ENCODE measurements at places on chromosomes 12 and 14. TPM values are rescaled to one million over a fixed set of nuclear protein-coding genes. Genes with fewer than 3 reads are reported as not detected.

DNA sequence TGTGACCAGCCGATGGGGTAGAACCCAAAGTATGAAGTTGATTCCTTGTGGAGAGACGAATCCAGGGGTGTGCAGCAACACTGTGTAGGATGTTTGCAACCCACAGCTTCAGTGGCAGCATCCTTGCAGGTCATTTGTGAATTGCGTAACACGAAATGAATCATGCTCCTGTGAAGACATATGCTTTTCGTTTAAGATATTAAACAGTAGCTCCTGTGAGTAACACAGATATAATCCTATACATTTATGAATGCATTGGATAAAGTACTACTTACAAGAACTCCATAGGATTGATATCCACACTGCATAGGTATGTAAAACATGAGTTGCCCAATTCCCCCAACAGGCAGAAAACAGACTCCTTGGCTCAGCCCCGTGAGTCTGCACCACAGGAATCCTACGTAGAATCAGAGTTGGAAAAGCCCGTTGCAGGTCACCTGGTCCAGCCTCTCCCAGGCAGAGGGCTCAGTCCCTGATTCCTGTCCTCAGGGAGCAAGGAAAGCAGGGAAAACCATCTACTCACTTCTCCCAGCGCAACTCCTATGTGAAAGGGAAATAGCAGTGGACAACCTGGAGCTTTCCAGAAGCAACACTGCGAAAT lies 75.8 kb downstream of the GPATCH2L start:
- no peak overlapping the region for H3K4me3 ChIP-seq
- peaks cover 3% of the 10 kb centered on the region for H3K27me3 ChIP-seq
- no peak for DNase-seq
- no peaks in the 10 kb centered on the region for H3K4me1 ChIP-seq

GRCh38 chr12:88237954-88238353 lies 95.8 kb downstream of the TMTC3 start:
- no peak overlapping the region for H3K27ac ChIP-seq
- no peak for DNase-seq
- H3K4me3 ChIP-seq = no peak overlapping the region
- H3K27me3 ChIP-seq = no peaks in the 10 kb centered on the region
- H3K36me3 ChIP-seq = no peaks in the 10 kb centered on the region

FZD10 gene
- total RNA-seq = not detected

A2M gene
- 1.4 TPM for total RNA-seq

DNA sequence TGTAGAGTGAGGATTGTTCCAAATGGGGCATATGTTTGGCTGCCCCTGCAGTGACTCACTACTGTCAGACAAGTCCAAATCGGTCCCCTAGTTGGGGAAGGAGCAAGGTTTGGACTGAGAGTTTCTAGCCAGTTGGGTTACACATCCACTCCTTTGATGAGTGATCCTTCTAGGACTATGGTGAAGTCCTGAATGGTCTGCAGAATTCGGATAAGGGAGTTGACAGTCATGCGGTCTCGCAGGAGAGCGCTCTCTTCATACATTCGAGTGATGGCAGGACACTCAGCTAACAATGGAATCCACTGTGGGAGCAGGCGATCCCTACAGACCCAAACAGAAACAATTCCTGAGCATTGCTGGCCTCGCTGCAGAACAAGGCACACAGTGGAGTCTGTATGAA lies 61.5 kb upstream of the SINHCAF start:
- H3K4me3 ChIP-seq = no peak overlapping the region
- H3K4me1 ChIP-seq = peaks cover 25% of the 10 kb centered on the region

- H3K36me3 ChIP-seq = peaks cover 16% of the 10 kb centered on the region
- H3K4me3 ChIP-seq = peak within 1 kb of the TSS; percentile 94
- DNase-seq = peak; percentile 72
- no peak within 1 kb of the TSS for H3K27ac ChIP-seq
Observed at GRCh38 chr12:48817873-48818830, at the start of gene CACNB3. CACNB3 (plus strand) TSS chr12:48818496; CDS start chr12:48818930, 434 bp downstream.

GRCh38 chr12:98730412-98730811 lies 85.3 kb downstream of the APAF1 start:
- DNase-seq = no peak
- H3K27me3 ChIP-seq = no peaks in the 10 kb centered on the region

DNA sequence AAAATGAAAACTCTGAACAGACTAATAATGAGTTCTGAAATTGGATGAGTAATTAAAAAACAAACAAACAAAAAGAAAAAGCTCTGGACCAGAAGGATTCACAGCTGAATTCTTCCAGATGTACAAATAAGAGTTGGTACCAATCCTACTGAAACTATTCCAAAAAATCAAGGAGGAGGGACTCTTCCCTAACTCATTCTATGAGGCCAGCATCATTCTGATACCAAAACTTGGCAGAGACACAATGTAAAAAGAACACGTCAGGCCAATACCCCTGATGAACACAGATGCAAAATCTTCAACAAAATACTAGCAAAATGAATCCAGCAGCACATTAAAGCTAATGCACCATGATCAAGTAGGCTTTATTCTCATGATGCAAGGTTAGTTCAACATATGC lies 183.9 kb upstream of the CNOT2 start:
- no peaks in the 10 kb centered on the region for H3K27me3 ChIP-seq
- peaks cover 2% of the 10 kb centered on the region for H3K4me1 ChIP-seq
- H3K27ac ChIP-seq = no peak overlapping the region
- no peaks in the 10 kb centered on the region for H3K36me3 ChIP-seq

- DNase-seq = peak; percentile 29
- peaks cover 8% of the 10 kb centered on the region for H3K27me3 ChIP-seq
- peaks cover 19% of the 10 kb centered on the region for H3K4me1 ChIP-seq
- H3K27ac ChIP-seq = no peak overlapping the region
Observed at GRCh38 chr12:94875525-94875924, 128.0 kb downstream of the NDUFA12 start.

GRCh38 chr12:6979021-6979420 lies 8.3 kb downstream of the EMG1 start:
- no peak for DNase-seq
- no peaks in the 10 kb centered on the region for H3K4me1 ChIP-seq
- no peak overlapping the region for H3K4me3 ChIP-seq
- H3K27ac ChIP-seq = no peak overlapping the region
- H3K27me3 ChIP-seq = peaks cover 1% of the 10 kb centered on the region

DNA sequence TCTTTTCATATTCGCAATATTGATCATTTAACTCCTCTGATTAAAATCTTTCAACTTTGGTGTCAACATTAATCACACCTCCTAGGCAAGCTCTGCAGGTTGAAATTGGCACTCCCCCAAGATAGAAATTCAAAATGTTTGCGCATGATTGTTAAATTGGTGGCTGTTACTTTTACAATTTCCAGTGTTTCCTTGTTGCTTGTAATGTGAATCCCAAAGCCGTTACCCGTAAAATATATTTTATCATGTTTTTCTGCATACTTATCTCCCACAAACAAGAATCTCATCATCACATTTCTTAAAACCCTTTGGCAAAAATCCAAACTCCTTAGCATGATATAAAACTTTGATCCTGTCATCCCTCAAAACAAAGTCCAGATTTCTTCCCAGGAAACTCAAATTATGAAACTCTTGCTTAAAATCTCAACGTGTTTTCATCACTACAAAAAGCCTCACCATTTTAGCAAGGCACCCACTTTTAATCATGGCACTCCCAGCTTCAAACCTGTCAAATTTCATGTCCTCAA lies 14.7 kb downstream of the RTL1 start:
- H3K27me3 ChIP-seq = no peaks in the 10 kb centered on the region
- H3K36me3 ChIP-seq = peaks cover 5% of the 10 kb centered on the region
- H3K27ac ChIP-seq = no peak overlapping the region
- H3K4me3 ChIP-seq = no peak overlapping the region

GRCh38 chr14:94423453-94424056 lies 29.0 kb downstream of the SERPINA11 start:
- no peak overlapping the region for H3K27ac ChIP-seq
- DNase-seq = peak; percentile 79
- H3K4me3 ChIP-seq = no peak overlapping the region
- no peaks in the 10 kb centered on the region for H3K36me3 ChIP-seq

TAS2R31 gene
- total RNA-seq = 3.1 TPM

GRCh38 chr12:45732936-45733335 lies 3.4 kb downstream of the ARID2 start:
- H3K4me3 ChIP-seq = no peak overlapping the region
- no peak for DNase-seq
- H3K36me3 ChIP-seq = peaks cover 27% of the 10 kb centered on the region
- H3K27me3 ChIP-seq = peaks cover 8% of the 10 kb centered on the region
- H3K4me1 ChIP-seq = peaks cover 20% of the 10 kb centered on the region

TC2N gene
- 1.4 TPM for total RNA-seq

GRCh38 chr12:77600468-77600843 lies 230.2 kb upstream of the NAV3 start:
- H3K36me3 ChIP-seq = no peaks in the 10 kb centered on the region
- peaks cover 4% of the 10 kb centered on the region for H3K4me1 ChIP-seq
- no peak overlapping the region for H3K4me3 ChIP-seq
- no peak overlapping the region for H3K27ac ChIP-seq

GRCh38 chr12:98582093-98582492 lies 11.4 kb upstream of the SLC25A3 start:
- no peaks in the 10 kb centered on the region for H3K4me1 ChIP-seq
- peaks cover 2% of the 10 kb centered on the region for H3K27me3 ChIP-seq
- no peak overlapping the region for H3K27ac ChIP-seq
- no peak overlapping the region for H3K4me3 ChIP-seq
- no peak for DNase-seq

GRCh38 chr12:57623385-57623784 lies 9.6 kb downstream of the B4GALNT1 start:
- no peak for DNase-seq
- peaks cover 16% of the 10 kb centered on the region for H3K36me3 ChIP-seq
- H3K4me1 ChIP-seq = peaks cover 33% of the 10 kb centered on the region

GRCh38 chr12:116591855-116592637 lies 32.9 kb downstream of the MAP1LC3B2 start:
- no peak for DNase-seq
- no peak overlapping the region for H3K4me3 ChIP-seq
- H3K27me3 ChIP-seq = no peaks in the 10 kb centered on the region
- H3K4me1 ChIP-seq = peaks cover 4% of the 10 kb centered on the region
- no peaks in the 10 kb centered on the region for H3K36me3 ChIP-seq

IL31 gene
- total RNA-seq = not detected

DNA sequence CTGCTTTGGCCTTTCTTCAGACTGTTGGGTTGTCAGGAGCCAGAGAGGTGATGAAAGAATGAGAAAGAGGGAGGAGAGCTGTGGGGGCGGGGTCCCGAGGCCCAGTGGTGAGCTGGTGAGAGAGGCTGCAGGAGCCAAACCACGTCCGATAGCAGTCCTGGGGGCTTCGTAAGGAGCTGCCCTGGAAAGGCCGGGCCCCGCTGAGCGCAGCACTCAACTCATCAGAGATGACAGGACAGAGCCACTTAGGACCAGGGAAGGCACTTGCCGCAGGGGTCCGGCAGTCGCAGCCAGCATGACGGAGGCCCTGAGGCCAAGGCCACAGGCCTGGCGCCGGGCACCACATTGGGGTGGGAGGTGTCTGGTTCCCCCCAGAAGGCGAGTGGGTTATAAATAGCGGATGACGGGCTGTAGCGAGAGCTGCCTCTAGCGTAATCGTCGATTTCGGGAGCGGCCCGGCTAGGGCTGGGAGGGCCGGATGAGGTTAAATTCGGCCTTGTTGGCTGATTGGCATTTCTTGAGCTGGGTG lies 179.0 kb downstream of the TSPAN9 start:
- peaks cover 41% of the 10 kb centered on the region for H3K36me3 ChIP-seq
- H3K4me3 ChIP-seq = no peak overlapping the region
- DNase-seq = no peak
- H3K4me1 ChIP-seq = peaks cover 24% of the 10 kb centered on the region
- H3K27ac ChIP-seq = no peak overlapping the region

DNA sequence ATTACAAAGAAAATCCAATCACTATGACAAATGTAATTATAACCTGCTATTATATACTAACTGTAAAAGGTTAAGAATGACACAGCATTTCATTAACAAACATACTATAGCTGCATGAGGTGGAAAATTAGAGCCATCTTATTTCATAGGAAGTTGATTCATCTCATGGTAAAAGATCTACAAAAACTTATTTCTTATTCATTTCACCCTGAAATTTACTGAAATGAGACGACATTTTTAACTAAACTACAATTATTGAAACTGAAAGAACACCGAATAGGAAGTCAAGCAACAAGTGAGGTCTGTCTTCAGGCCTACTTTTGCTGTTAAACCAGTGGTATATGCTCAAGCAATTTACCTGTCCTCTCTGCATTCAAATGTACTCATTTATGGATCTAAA lies 87.2 kb downstream of the CEP83 start:
- no peaks in the 10 kb centered on the region for H3K27me3 ChIP-seq
- H3K27ac ChIP-seq = no peak overlapping the region
- H3K4me1 ChIP-seq = no peaks in the 10 kb centered on the region
- no peak for DNase-seq
- no peaks in the 10 kb centered on the region for H3K36me3 ChIP-seq

- peaks cover 4% of the 10 kb centered on the region for H3K4me1 ChIP-seq
- H3K36me3 ChIP-seq = no peaks in the 10 kb centered on the region
- DNase-seq = no peak
Observed at GRCh38 chr12:26157001-26157400, 32.2 kb upstream of the BHLHE41 start.

OTUB2 gene
- total RNA-seq = 2.3 TPM

CACNA1C gene
- 11.1 TPM for total RNA-seq

DNA sequence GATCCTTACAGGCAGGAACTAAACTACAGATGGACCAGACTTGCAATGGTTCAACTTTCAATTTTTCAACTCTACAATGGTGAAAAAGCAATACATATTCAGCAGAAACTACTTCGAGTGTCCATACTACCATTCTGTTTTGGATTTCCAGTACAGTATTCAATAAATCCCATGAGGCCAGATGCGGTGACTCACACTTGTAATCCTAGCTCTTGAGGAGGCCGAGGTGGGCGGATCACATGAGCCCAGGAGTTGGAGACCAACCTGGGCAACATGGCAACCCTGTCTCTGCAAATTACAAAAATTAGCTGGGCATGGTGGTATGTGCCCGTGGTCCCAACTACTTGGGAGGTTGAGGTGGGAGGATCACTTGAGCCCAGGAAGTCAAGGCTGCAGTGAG lies 336.1 kb downstream of the MED13L start:
- H3K27ac ChIP-seq = no peak overlapping the region
- no peaks in the 10 kb centered on the region for H3K36me3 ChIP-seq
- H3K4me1 ChIP-seq = no peaks in the 10 kb centered on the region
- DNase-seq = no peak
- no peak overlapping the region for H3K4me3 ChIP-seq

DNA sequence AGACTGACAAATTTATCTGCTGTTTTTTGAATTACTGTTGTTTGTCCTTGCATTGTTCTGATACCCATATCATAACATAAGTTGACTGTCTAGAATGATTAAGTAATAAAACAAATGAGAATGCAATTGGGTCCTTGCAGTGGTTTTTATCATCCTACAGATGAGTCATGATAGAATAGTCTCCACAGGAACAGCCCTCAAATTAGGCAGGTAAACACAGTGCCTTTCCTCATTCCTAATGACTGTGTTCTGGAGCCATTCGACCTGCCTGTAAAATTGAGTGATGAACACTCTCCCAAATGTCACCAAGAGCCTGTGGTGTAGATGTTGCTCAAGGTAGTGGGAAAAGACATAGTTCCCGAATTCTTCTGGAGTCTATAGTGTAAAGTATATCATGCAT lies 12.3 kb downstream of the NKX2-8 start:
- no peak overlapping the region for H3K27ac ChIP-seq
- H3K36me3 ChIP-seq = no peaks in the 10 kb centered on the region
- DNase-seq = no peak
- no peak overlapping the region for H3K4me3 ChIP-seq
- no peaks in the 10 kb centered on the region for H3K4me1 ChIP-seq
- H3K27me3 ChIP-seq = peaks cover 4% of the 10 kb centered on the region

SCFD1 gene
- total RNA-seq = 38.7 TPM

- no peak for DNase-seq
- no peak overlapping the region for H3K4me3 ChIP-seq
- H3K27ac ChIP-seq = no peak overlapping the region
- no peaks in the 10 kb centered on the region for H3K4me1 ChIP-seq
- H3K27me3 ChIP-seq = no peaks in the 10 kb centered on the region
Observed at GRCh38 chr14:53109105-53110041, 43.8 kb downstream of the DDHD1 start.

Data from endothelial cell (in vitro differentiated cells).